ENCODE measurements at places on chromosomes 1 and 21.

- no peak for DNase-seq
Measured at GRCh38 chr1:201590474-201590873, 51.5 kb downstream of the NAV1 start.

GRCh38 chr1:33512226-33513011 is 40.0 kb downstream of the ZSCAN20 start:
- DNase-seq: no peak

DNA sequence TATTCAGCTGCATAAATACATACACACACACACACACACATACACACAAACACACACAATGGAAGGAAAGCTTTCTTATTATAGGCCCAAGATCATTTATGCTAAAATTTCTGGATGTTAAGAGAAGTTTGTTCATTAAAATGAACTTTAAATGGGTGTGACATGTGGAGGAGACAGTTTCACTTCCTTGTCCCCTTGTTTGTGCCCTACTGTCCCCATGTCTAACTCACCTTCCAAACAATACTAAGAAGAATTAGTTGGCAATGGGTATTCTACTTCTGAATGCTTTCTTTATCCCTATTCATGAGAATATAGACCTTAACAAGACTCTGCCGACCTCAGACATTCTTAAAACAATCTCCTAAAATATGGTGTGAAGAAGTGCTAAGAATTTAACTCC is 63.5 kb upstream of the NRIP1 start:
- no peak for DNase-seq

DNA sequence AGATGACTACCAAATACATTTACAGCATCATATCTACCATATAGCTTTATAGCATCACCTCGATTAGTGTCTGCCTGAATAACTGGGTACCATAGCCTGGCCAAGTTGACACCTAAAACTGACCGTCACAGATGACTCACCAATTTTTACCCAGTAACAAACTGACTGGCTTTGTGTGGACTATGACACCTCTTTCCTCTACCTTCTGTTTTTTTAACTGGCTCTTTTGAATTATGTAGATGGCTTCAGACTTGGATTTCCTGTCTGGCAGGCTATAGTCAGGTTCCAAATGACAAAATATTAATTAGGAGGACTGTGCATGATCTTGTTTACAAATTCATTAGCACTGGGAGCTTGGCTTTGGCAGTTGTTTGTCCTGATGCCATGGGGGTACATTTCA is 360.3 kb downstream of the TGFB2 start:
- DNase-seq: no peak

DNA sequence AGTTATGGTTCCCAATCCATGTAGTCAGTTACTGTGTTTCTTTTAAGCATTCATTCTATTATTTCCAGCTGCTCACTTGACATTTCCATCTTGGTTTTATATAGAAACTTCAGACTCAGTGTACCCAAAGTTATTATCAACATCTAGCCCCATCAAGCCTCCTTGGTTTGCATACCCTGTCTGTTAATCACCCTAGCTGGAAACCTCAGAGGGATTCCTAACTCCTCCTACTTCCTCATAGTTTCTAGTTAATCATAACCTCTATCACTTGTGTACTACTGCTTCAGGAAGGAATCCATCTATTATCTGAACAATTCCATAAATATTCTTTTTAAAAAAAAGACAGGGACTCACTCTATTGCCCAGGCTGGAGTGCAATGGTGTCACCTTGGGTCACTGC is 293.3 kb downstream of the SDCCAG8 start:
- DNase-seq: peak; percentile 19

GRCh38 chr1:51070011-51070410 is 32.0 kb upstream of the C1orf185 start:
- DNase-seq: peak; percentile 7

GRCh38 chr1:26020330-26020768 is 1.2 kb upstream of the EXTL1 start:
- peak; percentile 66 for DNase-seq

- no peak for DNase-seq
Measured at GRCh38 chr21:46483300-46484295, 24.9 kb downstream of the DIP2A start.

DNA sequence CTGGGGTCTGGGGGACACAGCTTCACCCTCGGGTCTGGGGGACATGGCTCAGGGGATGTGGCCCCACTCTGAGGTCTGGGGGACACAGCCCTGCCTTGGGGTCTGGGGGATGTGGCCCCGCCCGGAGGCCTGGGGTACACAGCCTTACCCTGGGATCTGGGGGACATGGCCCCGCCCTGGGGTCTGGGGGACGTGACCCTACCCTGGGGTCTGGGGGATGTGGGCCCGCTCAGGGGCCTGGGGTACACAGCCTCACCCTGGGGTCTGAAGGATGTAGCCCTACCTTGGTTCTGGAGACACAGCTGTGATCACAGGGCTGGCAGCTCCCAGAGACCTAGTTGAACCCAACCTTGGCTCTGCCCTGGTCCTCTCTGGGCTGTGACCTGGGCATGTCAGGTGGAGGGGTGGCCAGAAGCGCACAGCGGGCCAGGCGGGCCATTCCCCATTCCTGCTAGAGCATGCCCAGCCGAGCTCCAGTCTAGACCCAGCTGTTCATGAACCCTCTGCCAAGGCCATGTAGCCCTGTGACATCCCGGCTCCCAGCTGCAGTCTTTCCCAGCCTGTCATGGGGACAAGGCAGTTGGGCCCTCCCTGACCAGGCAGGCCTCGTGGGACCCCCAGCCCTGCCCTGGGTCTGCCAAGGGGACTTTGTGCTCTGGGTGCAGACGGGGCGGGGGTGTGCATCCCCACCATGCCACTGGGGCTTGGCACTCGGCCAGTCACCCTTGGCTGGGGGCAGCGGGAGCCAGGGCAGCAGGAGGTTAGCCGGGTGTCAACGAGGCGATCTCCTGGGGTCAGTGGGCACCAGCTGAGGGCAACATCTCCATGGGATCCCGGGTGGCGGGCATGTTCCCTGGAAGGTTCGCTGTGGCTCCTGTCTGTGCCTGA is 43.9 kb downstream of the WNT9A start:
- no peak for DNase-seq

DNA sequence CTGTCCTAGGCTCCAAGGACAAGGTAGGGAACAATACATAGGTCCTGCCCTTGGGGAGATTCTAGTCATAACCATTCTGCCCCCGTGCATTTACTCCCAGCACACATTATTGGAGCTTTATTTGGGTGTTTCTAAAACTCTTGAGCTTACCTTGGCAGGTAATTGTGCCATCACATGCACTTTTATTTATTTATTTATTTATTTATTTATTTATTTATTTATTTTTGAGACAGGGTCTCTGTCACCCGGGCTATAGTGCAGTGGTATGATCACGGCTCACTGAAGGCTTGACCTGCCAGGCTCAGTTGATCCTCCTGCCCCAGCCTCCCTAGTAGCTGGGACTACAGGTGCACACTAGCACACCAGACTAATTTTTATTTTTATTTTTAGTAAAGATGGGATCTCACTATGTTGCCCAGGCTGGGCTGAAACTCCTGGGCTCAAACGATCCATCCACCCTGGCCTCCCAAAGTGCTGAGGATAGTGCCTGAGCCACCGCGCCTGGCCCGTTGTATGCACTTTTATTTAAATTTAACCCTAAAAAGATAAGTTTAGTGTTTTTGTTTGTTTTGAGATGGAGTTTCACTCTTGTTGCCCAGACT is 9.2 kb downstream of the AGMAT start:
- DNase-seq: no peak

DNA sequence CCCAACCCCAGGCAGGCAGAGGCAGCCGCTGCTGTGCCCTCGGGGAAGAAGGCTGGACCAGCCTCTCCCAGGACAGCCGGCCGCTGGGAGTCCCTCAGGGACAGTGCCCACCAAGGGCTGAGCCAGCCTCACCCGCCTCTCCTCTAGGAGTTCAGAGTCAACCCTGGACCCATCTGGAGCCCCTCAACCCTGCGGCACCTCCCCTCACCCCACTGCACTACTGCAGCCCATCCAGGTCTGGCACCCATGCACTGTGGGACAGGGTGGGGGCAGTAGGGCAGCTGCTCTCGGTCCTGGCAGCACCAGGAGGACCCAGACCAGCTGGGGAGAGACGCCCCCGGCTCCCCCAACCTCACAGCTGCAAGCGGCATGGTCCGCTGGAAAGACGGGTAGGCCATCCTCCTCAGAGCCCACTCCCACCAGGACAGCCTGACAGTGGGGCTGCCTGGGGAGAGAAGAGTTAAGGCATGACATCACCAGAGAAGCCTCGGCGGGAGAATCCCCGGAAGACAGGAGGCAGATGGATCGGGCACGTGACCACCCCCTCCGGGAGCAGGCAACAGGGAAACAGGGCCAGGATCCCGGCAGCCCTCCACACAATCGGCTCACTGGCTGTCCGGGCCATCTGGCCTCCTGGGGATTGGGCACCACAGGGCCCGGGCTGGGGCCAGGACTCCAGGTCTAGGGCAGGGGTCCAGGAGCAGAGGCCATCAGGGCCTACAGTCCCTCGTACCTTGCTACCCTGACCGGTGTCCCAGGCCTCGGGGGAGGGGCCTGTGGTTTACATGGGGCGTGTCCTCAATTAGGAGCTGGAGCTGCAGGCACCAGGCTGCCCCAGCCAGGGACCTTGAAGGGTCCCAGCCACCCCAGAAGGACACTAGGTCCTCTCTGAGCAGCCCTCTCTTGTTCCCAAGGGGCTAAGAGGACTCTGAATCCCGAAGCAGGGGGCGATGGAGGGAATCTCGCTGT is 3.1 kb downstream of the ACAP3 start:
- peak; percentile 80 for DNase-seq

GRCh38 chr1:45617618-45618017 is 6.2 kb downstream of the CCDC17 start:
- DNase-seq: no peak

- no peak for DNase-seq
Measured at GRCh38 chr1:31432592-31433395, 19.8 kb downstream of the SERINC2 start.

GRCh38 chr1:70202173-70202758 is 3.1 kb downstream of the LRRC40 start:
- DNase-seq: no peak

- no peak for DNase-seq
Measured at GRCh38 chr1:56525489-56526041, 53.8 kb downstream of the PLPP3 start.

DNA sequence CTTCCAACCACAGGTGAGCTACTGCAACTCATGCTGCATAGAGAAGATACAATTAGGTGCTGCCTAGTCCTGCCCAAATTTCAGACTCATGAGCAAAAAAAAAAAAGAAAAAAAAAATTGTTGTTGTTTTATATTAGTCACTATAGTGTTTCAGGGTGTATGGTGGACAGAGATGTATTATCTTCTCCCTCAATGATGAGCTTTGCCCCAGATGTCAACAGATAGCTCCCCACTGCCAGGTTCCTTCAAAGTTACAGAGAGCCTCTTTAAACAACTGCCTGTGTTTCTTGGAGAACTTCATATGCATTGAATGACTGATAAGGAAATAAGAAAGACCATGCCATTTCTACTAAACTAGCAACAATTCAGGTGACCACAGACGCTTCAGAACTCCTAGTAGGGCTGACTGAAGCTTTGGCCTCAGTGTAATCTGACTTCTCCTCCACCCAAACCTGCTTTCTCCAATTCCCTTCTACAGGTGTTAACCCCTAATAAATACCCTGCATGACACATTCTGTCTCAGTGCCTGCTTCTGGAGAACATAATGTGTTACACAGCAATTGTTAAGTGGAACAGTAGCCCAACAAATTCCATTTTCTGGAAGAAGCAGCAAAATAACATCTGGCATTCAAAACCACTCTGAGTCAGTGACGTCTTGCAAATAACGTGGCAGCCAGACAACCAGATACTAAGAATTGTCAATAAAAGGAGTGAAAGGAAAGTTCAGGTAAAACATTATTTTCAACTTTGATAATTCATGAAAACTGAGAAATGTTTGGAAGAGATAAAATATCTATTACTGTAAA is 147.7 kb downstream of the CDC42BPA start:
- no peak for DNase-seq

DNA sequence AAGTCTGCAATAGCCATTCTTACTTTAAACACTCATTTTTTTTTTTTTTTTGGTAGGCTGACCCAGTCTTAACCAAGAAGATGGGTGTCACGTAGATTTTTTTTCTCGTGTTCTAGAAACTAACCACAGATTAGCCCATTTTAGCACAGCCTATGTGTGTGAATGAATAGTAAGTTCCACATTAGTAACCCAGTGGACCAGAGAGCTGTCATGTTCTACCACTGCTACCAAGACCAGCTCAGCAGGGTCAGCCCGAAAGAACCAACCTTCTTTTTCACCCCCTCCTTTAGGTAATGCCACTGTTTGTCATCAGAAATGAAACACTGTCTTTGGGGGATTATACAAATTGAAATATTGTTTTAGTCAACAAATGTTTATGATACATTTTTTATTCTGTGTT is 221.1 kb upstream of the PLXNA2 start:
- no peak for DNase-seq

DNA sequence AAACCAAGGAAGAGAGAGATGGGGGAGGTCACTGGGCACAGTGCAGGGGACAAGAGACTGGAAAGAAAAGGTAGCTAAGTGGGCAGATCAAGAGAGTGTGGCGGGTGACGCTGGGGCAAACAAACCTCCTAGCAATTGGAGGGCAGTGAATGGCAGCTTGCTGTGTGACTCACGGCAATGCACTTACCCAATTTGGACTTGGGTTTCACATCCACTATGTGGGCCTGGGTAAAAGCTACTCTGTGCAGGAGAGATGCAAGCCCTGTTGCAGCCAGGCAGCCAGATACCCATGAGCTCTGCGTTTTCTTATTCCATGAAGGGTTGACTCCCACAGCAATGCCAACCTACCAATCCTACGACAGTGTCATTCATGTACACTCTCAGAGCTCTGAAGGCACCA is 9.5 kb downstream of the PLXNA2 start:
- no peak for DNase-seq

- peak; percentile 45 for DNase-seq
Measured at GRCh38 chr1:194295685-194296084, 1109.3 kb upstream of the B3GALT2 start.

DNA sequence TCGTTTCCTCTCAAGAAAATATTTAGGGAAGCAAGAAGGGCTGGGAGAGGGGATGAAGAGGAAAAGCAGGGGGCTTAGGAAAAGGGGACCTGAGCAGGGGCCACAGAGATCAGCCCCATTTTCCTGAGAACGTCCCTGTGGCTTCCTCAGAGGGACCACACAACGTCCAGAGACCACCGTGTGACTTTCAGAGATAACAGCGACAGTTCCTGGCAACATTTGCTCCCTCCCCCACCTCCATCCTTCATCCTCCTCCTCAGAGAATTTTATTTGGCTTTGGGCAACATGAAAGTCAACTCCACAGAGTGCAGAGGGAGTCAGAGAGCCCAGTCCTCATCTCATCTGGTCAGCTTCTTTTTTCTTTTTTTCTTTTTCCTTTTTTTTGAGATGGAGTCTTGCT is 50.9 kb downstream of the RUNX1 start:
- no peak for DNase-seq
